Osteocyte (in vitro differentiated cells): ENCODE measurements at places on chromosomes 2 and 18. TPM values are rescaled to one million over a fixed set of nuclear protein-coding genes. Genes with fewer than 3 reads are reported as not detected.

GRCh38 chr2:69422198-69422597 is 15.0 kb downstream of the NFU1 start:
- no peak for DNase-seq
- H3K4me3 ChIP-seq = no peak overlapping the region
- no peak overlapping the region for H3K27ac ChIP-seq
- peaks cover 2% of the 10 kb centered on the region for H3K4me1 ChIP-seq

DNA sequence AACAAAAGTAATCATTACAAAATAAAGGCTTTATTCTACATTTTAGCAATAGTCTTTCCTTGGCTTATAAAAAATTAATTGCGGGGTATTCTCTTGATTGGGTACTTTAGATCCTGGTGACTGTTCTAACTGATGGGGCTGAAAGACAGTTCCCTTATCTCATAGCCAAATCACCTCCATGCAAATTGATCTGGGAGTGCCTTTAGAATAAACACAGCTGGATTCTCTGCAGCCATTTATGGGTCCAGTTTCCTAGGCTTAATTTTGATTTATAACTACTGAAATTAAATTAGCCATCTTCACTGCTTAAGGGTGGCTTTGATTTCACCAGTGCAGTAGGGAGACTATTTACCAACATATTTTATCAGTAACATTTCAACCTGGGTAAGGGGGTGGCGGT is 337.1 kb downstream of the NRXN1 start:
- no peak overlapping the region for H3K27ac ChIP-seq
- DNase-seq = no peak
- peaks cover 2% of the 10 kb centered on the region for H3K27me3 ChIP-seq
- H3K4me3 ChIP-seq = no peak overlapping the region
- no peaks in the 10 kb centered on the region for H3K4me1 ChIP-seq

DNA sequence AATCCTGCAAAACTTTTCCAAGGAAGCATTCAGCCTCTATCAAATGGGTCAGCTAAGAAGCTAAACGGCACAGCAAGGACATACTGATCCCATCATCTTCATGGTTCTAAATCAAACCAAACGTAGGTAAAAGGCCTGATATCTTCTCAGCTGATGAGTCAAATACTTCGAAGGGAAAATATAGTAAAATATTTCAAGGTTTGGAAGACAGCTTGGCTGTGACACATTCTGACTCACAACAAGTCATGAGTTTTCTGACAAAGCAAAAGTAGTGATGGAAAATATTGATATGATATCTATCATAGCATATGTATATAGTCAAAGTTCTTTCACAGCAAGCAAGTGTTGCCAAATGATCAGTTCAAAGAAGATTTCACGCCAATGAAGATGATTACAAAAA is 31.5 kb downstream of the DOCK10 start:
- peaks cover 49% of the 10 kb centered on the region for H3K4me1 ChIP-seq
- H3K27me3 ChIP-seq = no peaks in the 10 kb centered on the region
- H3K27ac ChIP-seq = peak overlapping the region; percentile 62
- H3K4me3 ChIP-seq = no peak overlapping the region

- DNase-seq = no peak
- H3K27ac ChIP-seq = no peak overlapping the region
- H3K4me3 ChIP-seq = no peak overlapping the region
These were observed 287.0 kb upstream of the CCDC68 start for GRCh38 chr18:55246278-55246677.

- peaks cover 4% of the 10 kb centered on the region for H3K4me1 ChIP-seq
- H3K27ac ChIP-seq = no peak overlapping the region
- no peaks in the 10 kb centered on the region for H3K27me3 ChIP-seq
- H3K36me3 ChIP-seq = no peaks in the 10 kb centered on the region
These were observed 65.1 kb downstream of the TMEM182 start for GRCh38 chr2:102826904-102827303.

DNA sequence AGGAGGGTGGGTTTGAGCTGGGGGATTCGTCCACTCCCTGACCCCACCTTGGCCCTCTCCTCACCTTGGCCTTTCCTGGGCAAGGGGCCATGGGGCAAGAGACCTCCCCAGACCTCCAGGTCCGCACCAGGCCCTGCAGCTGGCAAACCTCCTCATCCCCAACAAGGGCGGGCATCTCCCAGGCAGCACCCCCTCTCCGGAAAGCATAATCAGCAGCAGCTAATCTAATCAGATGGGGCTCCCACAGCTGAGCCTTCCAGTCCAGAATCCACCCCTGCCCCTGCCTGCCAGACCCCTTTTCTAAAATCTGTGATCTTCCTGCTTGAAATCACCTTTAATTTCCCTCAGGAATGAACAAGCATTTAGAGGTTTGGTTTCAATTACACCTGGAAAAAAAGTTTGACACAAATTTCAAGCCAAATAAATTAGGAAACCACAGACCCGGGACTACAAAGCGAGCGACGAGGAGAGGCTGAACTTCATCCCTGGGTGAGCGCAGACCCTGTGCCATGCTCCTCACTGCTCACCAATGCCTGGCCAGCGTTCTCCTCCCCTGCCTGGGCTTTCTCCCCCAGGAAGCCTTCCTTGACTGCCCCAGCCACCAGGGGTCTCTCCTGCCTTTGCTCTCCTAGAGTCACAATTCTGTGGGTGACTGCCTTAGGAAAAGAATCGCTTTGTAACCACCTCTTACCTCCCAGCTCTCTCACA is 143.0 kb upstream of the MYCN start:
- H3K4me3 ChIP-seq = no peak overlapping the region
- H3K27ac ChIP-seq = no peak overlapping the region
- no peaks in the 10 kb centered on the region for H3K36me3 ChIP-seq
- no peak for DNase-seq

GRCh38 chr18:31776093-31776492 is 15.4 kb upstream of the SLC25A52 start:
- H3K27me3 ChIP-seq = peaks cover 5% of the 10 kb centered on the region
- DNase-seq = no peak
- H3K27ac ChIP-seq = no peak overlapping the region
- H3K4me3 ChIP-seq = no peak overlapping the region

- no peak overlapping the region for H3K27ac ChIP-seq
- peaks cover 4% of the 10 kb centered on the region for H3K27me3 ChIP-seq
- H3K4me1 ChIP-seq = no peaks in the 10 kb centered on the region
- no peaks in the 10 kb centered on the region for H3K36me3 ChIP-seq
- DNase-seq = no peak
These were observed 126.4 kb downstream of the TXNL1 start for GRCh38 chr18:56511996-56512395.

Gene FRZB
- total RNA-seq = 46.6 and 47.3 TPM in 2 replicates

- H3K36me3 ChIP-seq = no peaks in the 10 kb centered on the region
- peaks cover 3% of the 10 kb centered on the region for H3K4me1 ChIP-seq
- H3K4me3 ChIP-seq = no peak overlapping the region
- no peak for DNase-seq
- peaks cover 2% of the 10 kb centered on the region for H3K27me3 ChIP-seq
These were observed 85.0 kb downstream of the PTH2R start for GRCh38 chr2:208491641-208492040.

GRCh38 chr2:167581961-167582574 is 665.3 kb downstream of the STK39 start:
- H3K27ac ChIP-seq = no peak overlapping the region
- H3K4me3 ChIP-seq = no peak overlapping the region
- peaks cover 6% of the 10 kb centered on the region for H3K27me3 ChIP-seq

- no peak overlapping the region for H3K27ac ChIP-seq
- H3K27me3 ChIP-seq = no peaks in the 10 kb centered on the region
- no peak overlapping the region for H3K4me3 ChIP-seq
- peaks cover 10% of the 10 kb centered on the region for H3K4me1 ChIP-seq
- no peak for DNase-seq
- H3K36me3 ChIP-seq = peaks cover 16% of the 10 kb centered on the region
These were observed 22.7 kb upstream of the GCG start for GRCh38 chr2:162174746-162175145.

DNA sequence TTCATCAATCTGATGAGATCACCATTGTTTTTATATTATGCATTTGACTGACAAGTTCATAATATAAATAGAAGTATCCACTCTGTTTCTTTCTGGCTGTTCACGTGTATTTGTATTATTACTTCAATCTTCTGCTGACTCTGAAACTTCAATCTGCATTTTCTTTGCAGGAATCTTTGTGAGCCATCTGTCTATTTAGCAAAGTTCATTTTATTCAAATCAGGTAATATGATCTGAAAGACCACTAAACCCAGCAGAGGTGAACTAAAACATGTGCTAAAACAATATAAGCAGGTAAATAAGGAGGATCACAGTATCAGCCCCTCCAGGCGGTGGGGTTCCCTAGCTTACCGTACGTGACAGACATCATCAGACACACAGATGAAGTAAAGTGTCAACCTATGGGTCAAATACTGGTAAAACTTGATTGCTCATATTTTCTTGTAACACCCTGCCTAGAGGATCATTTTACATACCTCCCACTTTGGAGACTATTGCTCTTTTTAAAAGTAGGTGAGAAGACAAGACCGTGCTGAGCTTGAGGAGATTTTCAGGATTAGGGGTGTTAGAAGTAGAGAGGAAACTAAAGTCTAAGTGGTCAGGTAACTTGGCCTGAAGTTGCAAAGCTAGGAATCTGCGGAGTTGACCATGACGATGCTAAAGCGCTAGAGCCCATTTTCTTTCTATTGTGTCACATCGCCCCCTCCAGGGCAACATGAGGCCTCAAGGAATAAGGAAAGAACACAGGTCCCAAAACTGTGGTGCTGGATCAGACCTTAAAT is 9.0 kb downstream of the DTNB start:
- H3K27me3 ChIP-seq = peaks cover 3% of the 10 kb centered on the region
- peaks cover 8% of the 10 kb centered on the region for H3K4me1 ChIP-seq
- no peak overlapping the region for H3K4me3 ChIP-seq
- no peaks in the 10 kb centered on the region for H3K36me3 ChIP-seq

DNA sequence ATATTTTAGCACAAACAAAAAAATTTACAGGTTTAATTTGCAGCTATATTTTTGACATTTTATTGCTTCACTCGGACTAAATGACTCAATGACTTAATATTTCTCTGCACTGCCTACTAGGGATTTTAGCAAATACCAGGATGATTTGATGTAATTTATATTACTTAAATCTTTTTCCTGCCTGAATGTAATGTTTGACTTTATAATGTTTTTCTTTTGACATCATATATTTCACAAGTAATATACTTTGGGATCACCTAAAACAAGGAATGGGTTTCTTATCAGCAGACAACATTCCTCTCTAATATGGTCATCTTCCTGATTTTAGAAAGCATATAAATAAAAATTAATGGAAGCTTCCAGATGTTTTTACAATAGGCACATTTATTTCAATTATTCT is 253.2 kb upstream of the EPC2 start:
- DNase-seq = no peak
- H3K27ac ChIP-seq = no peak overlapping the region
- H3K36me3 ChIP-seq = no peaks in the 10 kb centered on the region
- H3K4me1 ChIP-seq = peaks cover 7% of the 10 kb centered on the region
- no peak overlapping the region for H3K4me3 ChIP-seq

Gene LBX2
- 1.0 and 1.1 TPM in 2 replicates for total RNA-seq

Gene NRBP1
- total RNA-seq = 129 and 137 TPM in 2 replicates

Gene UGT1A7
- not detected in 2 replicates for total RNA-seq

DNA sequence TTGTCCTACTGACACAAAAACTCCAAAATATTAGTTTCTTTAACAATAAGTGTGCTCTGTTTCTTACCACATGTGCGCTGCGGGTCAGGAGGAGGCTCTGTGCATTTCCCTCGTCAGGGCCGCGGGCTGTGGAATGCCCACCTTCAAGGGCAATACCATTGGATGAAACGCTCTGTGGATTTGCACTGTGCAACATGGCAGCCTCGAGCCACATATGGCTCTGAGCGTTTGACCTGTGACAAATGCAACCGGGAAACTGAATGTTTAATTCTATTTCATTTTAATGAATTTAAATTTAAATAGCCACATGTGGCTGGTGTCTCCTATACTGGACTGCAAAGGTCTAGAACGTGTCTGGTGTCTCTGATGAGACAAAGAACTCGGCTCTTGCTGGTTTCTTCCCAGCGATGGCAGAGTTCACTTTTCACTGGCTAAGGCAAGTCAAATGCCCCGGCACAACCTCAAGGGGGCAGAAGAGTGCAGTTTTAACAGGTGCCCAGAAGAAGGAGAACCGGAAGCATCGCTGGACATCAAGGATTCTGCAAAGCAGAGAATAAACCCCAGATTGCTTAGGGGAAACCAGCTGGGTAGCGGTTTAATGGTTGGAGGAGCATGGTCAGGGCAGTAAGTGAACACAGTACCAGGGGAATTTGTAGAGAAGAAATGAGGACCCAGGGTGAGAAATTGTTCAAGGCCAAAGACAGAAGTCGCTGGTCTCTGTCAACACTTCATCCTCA is 37.0 kb upstream of the TMEM18 start:
- no peaks in the 10 kb centered on the region for H3K36me3 ChIP-seq
- no peaks in the 10 kb centered on the region for H3K4me1 ChIP-seq
- no peak for DNase-seq
- no peak overlapping the region for H3K4me3 ChIP-seq
- peaks cover 34% of the 10 kb centered on the region for H3K27me3 ChIP-seq

DNA sequence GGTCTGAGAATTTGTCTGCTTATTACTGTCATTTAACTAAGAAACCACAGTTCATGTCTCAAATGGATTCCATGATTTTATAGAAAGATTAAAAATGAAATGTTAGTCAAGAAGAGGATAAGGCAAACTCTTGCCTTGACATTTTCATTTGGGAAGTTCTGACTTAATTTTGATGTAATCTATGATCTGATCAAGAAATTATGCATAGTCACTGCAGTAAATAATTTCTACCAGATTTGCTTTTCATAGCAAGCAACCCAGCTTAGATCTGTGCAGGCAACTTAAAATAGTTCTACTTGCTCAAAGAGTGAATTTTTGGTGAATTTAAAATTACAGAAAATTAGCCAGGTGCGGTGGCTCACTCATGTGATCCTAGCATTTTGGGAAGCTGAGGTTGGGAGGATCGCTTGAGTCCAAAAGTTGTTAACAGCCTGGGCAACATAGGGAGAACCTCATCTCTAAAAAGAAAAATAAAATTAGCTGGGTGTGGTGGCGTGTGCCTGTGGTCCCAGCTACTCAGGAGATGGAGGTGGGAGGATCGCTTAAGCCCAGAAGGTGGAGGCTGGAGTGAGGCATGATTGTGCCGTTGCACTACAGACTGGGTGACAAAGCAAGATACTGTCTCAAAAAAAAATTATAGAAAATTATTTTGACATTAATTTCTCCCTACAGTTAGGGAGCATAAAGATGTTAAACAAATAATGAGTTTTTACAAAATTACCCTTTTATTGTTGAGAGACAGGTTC is 158.7 kb upstream of the MYO3B start:
- H3K27ac ChIP-seq = no peak overlapping the region
- no peaks in the 10 kb centered on the region for H3K27me3 ChIP-seq
- H3K36me3 ChIP-seq = peaks cover 16% of the 10 kb centered on the region
- no peak overlapping the region for H3K4me3 ChIP-seq
- peaks cover 12% of the 10 kb centered on the region for H3K4me1 ChIP-seq

Gene SULT1C4
- 6.0 and 7.0 TPM in 2 replicates for total RNA-seq

Gene AOX1
- total RNA-seq = 0.97 and 1.7 TPM in 2 replicates

Gene POTEI
- total RNA-seq = 0.05 TPM in 1 of 2 replicates, not detected in the other
